Activated T-helper 1 cell treated with anti-CD3 and anti-CD28 coated beads, Interleukin-2, amount 50 U/mL, for 16 hours (primary cell): ENCODE measurements at places on chromosomes 4 and X.
A peak's percentile ranks its signal among the peaks of the same experiment; 100 is the strongest.

- no peak for DNase-seq
These were observed 39.9 kb upstream of the VAMP7 start for GRCh38 chrX:155841232-155841631.

- no peak for DNase-seq
These were observed 91.7 kb downstream of the FHDC1 start for GRCh38 chr4:153027866-153028265.

DNA sequence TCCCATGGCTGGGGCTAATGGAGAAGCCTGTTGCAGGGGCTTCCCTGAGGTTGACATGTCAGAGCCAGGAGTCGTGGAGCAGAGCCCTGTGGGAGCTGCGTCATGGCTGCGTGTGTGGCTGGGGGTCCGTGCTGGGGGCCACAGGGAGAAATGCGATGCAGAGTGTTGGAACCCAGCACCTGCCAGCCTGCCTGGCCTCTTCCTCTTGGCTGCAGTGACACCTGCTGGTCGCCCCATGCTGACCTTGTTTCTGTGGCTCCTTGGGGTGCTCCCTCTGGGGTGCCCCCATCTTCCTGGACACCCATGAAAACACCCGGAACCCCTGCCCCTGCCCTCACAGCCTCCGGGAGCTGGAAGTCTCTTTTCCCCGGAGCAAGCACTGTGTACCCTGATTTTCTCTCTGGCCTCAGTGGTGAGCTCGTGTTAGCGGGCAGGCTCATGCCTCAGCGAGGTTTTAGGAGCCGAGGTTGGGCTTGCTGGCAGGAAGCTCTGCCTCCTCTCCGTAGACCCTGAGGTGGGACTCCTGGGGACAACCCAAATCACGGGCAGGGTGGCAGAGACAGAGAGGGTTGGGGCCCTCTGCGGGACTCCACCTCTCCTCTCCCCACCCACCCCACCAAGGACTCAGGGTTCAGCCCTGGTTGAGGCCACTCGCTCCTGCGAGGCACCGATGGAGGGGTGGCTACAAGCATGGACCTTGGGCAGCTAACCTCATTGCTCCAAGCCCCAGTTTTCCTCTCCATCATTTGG is 103.7 kb downstream of the SORCS2 start:
- no peak for DNase-seq

DNA sequence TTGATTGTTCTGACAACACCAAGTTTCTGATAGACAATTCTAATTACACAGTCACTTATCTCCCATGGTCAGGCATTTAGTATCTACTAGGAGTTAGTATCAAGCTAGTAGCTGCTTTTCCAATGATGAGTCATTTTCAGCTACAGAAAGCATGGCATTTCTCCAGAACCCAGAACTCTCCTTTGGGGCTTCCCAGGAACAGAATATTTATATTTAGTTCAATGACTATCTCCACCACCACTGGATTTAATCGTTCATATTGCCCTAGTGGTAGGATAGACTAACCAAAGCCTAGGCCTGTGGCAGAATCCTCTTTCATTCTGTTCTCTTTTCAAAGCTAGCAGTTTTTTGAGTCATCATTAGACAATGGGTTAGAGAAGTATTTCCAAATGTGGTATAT is 569.4 kb downstream of the GABRG1 start:
- no peak for DNase-seq

- DNase-seq: no peak
These were observed 66.7 kb upstream of the FRAS1 start for GRCh38 chr4:77990456-77990855.

GRCh38 chrX:85503258-85504158 is 124.0 kb upstream of the POF1B start:
- no peak for DNase-seq

GRCh38 chr4:153204247-153204671 is at the start of gene TRIM2:
Gene TRIM2 (plus strand): TSS chr4:153204443. CDS start chr4:153204531, 88 bp downstream.
- DNase-seq: no peak

DNA sequence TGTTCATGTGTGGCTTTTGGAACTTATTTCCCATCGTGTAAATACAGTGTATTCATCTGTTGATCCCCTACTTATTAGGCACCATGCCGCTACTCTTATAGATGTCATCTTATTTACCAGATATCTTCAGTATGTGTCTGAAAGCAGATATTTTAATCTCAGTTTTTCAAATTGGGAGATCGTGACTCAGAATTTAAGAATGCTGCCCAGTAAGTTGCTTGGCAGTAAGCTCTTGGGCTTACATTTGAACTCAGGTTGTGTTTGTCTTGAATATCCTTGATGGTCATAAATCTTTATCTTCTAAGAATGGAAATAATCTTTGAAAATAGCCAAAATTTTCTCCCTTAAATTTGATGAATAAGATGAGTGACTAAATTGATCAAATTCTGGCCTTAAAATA is 45.9 kb upstream of the RPA4 start:
- DNase-seq: no peak

DNA sequence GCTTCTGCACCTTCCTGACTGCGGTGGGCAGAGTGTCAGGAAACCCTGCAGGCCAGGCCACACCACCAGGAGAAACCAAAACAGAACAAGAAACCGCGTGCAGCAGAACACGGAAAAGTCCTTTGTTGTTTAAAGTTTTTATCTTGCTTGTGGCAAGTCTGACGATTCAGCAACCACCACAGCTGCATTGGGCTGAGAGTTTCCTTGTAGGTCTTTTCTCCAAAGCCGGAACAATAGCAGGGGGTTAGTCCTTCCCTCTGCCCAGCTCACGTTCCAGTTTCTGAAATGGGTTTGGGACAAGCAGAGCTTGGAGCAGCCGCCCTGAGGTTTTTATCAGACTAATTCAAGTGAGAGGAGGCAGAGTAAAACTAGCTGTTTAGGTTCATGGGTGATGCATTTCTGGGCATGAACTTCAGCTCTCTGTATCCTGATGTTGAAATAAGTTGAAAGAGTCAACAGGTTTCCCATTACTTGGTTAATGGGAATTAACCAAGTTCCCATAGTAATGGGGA is 216.9 kb downstream of the PTTG2 start:
- peak; percentile 5 for DNase-seq

GRCh38 chr4:16931339-16932305 is 33.2 kb upstream of the LDB2 start:
- no peak for DNase-seq

DNA sequence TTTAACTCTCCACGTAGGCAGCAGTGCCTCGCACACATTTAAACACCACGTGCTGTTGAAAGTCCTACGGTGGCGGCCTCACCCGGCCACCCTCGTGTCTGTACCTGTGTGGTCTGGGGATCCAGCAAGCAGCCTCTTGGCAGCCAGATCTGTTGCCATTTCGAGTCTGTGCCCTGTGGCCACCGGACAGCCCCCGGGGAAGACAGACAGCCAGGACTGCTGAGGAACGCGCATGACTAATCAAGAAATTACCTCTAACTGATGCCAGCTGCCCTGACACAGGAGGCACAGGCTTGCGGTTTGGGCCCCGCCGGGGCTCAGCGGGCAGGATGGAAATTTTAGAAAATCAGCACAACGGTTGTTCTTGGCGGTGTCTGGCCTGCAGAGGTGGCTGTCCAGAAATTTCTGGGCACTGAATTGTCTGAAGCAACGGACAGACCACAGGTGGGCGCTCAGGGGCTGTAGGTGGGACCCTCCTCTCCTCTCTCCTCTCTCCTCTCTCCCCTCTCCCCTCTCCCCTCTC is 15.6 kb upstream of the ASMTL start:
- DNase-seq: peak; percentile 68

DNA sequence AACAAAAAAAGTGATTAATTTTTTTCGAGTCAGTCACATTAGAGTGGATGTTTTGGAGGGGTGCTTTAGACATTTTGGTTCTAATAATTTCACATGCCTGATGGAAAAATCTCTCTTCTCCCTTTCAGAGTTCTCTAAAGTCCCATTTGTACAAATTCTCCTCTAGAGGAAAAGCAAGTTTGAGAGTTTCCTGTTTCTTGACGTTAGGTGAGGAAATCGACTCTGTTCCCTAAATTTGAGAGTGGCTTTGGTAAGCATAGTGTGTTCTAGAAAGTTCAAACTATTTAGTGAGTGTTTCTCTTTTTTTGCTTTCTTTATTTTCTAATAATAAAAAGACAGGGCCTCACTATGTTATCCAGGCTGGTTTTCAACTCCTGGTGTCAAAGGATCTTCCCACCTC is 1.6 kb upstream of the ATP6AP2 start:
- DNase-seq: no peak
